ENCODE measurements at places on chromosomes 16 and 17. TPM values are rescaled to one million over a fixed set of nuclear protein-coding genes. Genes with fewer than 3 reads are reported as not detected.
A peak's percentile ranks its signal among the peaks of the same experiment; 100 is the strongest.

DNA sequence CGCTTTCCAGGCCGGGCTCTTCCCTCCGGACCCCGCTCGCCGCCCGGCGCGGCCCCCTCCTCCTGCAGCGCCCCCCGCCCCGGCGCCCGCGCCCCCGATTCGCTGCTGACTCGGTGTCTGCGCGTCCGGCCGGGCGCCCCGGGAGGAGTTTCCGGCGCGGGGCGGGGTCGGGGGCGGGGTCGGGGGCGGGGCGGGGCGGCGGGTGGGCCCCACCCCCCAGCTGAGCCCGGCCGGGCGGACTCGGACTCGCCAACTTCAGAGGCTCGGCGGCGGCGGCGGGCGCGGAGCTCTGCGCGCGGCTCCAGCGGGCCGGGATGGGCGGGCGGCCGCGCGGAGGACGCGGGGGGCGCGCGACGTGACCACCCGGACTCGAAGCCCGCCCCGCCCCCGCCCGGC, at the start of gene METRNL:
TSS of gene METRNL (plus strand) at position 258 of the 396 bp plus-strand sequence. CDS start 207 bp downstream, outside the sequence.
- DNase-seq: peak; percentile 87
- H3K4me3 ChIP-seq: peak within 1 kb of the TSS; percentile 97
- no peaks in the 10 kb centered on the region for H3K27me3 ChIP-seq
- peak within 1 kb of the TSS; percentile 76 for H3K27ac ChIP-seq
- peaks cover 29% of the 10 kb centered on the region for H3K4me1 ChIP-seq

DNA sequence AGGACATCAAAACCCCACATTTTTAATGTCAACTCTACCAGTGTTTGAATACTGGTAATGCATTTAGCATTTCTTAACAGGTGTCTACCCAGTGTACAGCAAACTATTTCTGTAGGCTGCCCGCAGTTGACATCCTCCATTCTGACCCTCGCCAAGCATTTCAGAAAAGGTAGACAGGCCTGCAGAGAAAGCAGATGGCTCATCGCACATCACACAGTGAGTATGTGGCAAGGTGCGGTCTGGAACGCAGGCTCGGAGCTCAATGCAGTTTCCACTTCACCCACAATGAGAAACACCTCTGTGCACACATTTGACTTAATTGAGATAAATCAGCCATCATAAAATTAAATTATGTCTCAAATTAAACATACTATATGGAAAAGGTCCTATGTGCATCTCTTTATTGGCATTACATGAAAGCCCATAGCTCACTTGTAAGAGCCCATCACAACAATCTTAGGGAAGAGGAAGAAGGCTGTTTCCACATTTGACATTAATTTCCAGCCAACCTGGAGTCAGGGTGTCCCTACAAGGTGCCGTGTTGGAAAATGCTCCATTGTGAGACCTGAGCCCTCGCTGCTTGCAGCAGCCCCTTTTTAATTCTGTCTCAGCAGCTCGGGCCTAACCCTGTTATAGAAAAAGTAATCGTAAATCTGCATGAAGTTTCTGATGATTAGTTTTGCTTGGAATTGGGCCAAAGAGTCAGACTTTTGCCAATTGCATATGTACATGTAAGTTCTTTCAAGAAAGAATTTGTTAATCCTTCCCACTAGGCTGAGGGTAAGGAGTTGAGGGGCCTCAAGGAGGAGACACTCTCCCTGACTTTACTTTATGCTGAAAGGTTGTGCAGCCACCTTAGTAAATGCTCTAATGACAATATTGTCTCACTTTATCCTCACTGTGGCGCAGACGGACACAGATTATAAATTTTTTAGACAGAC, 378.7 kb upstream of the DYNLRB2 start:
- H3K4me1 ChIP-seq: no peaks in the 10 kb centered on the region
- no peak overlapping the region for H3K27ac ChIP-seq
- H3K36me3 ChIP-seq: no peaks in the 10 kb centered on the region
- no peaks in the 10 kb centered on the region for H3K27me3 ChIP-seq

DNA sequence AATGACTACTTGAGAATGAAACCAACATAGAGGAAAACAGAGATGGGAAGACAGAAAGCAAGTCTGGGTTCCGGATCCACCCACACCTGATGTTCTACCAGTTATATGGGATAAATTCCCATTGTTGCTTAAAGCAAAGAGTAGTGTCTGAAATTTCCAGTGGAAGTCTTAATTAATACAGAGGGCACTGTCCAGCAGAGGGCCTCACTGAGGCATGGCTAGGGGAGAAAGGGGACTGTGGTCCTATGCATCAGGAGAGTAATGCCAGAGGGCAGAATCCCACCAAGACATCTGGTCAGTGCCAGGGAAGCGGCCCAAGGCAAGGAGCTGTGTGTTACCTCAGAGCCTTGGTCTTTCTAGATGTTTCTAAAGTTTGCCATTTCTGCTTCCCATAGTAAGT, 7.5 kb upstream of the UMOD start:
- H3K27me3 ChIP-seq: no peaks in the 10 kb centered on the region
- H3K36me3 ChIP-seq: no peaks in the 10 kb centered on the region
- H3K27ac ChIP-seq: no peak overlapping the region
- H3K4me3 ChIP-seq: no peak overlapping the region

DNA sequence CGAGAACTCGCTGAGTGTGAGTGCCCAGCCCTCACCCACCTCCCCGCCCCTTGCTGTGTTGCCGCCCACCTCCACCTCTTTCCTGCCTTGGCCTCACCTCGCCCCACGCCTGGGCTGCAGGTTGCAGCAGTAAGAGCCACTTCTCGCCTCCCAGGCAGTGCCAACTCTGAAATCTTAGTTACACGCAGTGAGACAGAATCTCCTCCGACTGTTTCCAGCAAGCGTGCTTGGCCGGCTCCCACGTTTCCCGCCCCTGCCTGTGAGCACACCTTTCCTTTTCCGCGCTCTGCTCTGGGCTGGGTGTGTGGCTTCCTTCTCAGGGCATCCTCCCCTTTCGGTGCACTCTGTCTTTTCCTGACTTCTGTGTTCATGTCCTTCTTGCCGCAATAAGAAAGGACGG, 5.7 kb downstream of the ENGASE start:
- H3K27me3 ChIP-seq: no peaks in the 10 kb centered on the region
- no peaks in the 10 kb centered on the region for H3K36me3 ChIP-seq

- H3K27me3 ChIP-seq: no peaks in the 10 kb centered on the region
- peaks cover 53% of the 10 kb centered on the region for H3K4me1 ChIP-seq
- no peaks in the 10 kb centered on the region for H3K36me3 ChIP-seq
Measured at GRCh38 chr17:47884905-47885730, 10.9 kb upstream of the SP2 start.

The PYY gene
- total RNA-seq: 7.5 TPM
